ENCODE measurements at places on chromosomes 6 and 20. TPM values are rescaled to one million over a fixed set of nuclear protein-coding genes. Genes with fewer than 3 reads are reported as not detected.

DNA sequence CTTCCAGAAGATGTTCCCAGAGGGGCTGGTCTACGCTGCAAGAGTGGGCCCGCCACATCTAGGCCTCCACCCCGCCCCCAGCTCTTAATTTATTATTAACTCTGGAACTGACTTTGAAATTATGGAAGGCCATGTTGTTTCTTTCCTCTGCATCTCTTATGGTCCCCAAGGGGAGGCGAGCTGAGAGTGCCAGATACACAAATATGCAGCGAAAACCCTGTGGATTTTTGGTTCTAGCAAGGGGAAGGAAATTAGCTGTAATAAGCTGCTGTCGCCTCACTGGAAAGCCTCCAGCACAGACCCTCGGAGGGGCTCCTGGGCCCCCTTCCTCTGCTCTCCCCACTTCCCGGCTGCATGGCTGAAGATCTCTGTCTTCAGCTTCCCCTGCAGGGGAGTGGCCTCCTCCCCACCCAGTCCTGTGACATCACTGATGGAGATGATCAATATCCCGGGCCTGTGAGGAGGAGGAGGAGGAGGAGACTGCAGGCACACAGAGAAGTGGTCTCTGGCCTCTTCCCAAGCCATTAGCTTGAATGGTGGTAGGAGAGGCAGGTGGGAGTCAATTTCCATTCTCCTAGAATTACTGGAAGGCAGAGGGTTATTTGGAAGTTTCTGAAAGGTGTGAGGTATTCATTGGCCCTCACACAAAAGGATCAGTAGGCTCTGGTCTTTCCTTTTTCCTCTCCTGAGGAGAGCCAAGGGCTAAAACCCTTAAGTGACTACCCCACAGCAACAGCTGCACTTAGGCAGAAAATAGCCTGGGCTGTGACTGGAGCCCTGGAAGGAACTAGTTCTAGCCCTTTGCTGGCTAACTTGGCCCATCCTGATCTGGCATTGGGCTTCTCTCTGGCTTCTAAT, 39.7 kb upstream of the CCDC167 start:
- DNase-seq: no peak

DNA sequence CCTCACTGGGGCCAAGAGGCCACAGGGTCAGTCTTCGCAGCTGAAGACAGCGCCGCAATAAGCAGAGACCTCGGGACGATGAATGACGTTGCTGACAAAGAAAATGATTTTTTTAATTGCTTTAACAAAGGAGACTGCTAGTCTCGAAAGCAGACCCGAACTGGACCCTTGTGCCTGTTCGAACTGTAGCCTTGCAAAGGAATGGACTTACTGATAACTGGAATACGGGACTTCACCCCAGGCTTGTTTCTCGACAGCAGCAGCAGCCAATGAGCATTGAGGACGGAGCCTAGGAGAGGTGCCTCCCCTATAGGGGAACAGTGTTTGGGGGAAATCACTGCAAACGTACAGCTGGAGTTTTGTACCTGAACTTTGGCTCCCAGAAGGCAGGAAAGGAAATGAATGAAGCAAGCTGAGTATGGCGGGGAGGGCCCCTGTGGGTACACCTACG, 1.3 kb upstream of the TAF4 start:
- DNase-seq: no peak

DNA sequence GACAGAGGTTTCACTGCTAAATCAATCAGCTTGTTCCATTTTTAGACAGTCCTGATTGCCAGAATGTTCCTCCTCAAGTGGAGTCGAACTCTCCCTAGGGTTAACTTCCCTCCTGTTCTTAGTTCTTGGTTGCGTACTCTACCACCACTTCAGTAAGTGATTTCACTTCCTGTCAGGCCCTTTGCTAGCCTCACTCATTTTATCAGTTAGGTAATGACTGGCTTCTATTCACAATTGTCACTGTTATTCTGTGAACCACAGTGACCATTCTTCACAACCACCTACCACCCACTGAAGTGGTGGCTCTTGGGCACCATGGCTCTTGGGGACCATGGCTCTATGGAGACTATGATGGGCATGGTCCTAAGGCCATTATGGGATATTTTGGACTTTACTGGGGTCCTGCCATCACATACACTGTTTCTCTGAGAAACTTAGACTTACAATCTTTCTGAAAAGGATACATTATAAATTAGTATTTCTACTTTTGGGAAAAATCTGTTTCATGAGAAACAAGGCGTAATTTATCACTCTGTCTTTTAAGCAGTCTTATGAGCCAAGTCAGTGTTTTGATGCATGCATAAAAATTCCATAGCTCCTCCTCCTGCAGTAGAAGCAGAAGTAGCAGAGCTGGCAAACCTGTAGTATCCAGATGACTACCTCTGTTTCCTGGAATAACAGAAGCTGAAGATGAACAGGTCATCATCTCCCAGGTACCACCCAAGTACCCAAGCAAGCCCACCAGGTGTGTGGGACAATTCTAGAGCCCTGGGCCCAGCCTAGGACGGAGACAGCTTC, 66.3 kb downstream of the ATXN1 start:
- no peak for DNase-seq

The BHLHE23 gene
- 0.66 TPM for total RNA-seq

The POM121L2 gene
- 0.16 TPM for total RNA-seq

DNA sequence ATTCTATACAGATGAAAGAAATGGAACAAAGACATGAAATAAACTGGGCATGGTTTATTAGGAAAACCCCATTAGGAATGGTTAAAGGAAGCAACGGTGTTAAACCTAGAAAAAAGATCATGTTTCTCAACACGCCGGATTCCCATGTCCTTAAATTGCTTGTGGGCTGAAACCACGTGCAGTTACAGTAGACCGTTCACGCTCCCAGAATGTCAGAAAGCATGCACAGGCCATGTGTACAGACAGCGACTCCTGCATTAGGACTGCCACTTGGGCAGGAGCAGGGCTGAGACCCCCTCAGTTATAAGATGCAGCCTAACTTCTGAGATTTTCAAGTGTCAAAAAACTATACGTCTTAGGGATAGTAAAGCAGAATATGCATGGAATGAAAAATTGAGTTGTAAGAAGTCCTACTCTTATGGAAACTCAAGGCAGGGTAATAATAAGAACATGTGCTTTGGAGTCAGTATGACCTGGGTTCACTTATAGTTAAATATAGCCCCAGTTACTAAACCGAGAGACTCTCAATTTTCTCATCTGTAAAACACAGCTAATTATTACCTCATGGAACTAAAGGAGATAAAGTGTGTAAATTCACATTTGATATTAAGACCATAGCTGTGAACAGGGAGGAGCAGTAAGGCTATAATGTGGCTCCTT, 174.0 kb upstream of the UST start:
- DNase-seq: no peak
